ENCODE measurements at places on chromosomes 6 and 20.

- no peak for DNase-seq
These were observed 62.3 kb downstream of the ESR1 start for GRCh38 chr6:151869787-151870186.

- DNase-seq = no peak
These were observed 216.8 kb upstream of the SGK1 start for GRCh38 chr6:134534708-134535149.

DNA sequence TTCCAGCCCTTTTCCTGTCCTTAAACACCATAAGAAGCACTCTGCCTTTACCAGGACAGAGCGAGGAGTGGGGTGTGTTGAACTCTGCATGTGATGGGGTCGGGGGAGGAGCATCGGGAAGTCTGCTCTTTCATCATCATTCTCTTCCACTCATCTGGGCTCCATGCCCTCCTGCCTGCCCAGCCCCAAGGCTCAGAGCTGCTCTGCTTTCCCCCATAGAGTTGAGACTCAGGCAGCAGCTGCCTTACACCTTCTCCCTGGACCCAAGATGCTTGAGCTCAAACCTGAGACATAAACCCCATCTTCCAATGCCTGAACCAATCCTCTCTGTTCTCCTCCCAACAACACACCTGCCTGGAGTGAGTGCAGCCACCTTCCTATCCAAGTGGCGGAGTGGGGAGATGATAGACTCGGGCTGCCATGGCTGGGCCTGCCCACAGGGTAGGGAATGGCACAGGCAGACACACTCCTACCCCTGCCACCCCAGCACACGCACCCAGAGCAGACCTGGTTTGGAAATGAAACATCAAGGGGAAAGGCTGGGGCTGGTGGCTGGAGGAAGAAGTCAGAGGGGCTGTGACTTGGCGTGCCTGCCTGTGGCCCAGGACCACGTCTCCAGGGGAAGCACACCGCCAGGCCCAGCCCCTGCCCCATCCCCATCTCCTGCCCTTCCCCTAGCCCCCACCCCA, 28.4 kb downstream of the TFEB start:
- DNase-seq = no peak

GRCh38 chr6:35203152-35203670, 10.5 kb upstream of the SCUBE3 start:
- DNase-seq = no peak

DNA sequence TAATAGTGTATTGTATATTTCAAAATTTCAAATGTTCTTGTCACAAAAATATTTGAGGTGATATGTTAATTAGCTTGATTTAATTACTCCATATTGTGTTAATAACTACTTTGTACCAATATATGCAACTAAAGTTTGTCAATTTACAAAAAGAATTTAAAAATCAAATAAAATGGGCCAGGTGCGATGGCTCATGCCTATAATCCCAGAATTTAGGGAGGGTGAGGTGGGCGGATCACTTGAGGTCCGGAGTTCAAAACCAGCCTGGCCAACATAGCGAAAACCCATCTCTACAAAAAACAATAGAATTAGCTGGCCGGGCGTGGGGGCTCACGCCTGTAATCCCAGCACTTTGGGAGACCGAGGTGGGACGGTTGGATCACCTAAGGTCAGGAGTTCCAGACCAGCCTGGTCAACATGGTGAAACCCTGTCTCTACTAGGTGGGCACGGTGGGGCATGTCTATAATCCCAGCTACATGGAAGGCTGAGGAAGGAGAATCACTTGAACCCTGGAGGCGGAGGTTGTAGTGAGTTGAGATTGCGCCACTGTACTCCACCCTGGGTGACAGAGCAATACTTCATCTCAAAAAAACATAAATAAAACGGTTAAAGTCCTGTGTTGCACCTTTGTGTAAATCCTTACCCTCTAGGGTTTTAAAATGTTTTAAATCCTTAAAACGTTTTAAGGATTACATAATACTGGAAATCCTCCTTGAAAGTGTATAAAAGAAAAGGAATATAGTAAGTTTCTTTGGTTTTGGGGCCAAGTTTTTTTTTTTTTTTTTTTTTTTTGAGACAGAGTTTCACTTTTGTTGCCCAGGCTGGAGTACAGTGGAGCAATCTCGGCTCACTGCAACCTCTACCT, 4.0 kb downstream of the HSPA1B start:
- DNase-seq = no peak

GRCh38 chr6:147173675-147174308, 30.4 kb upstream of the STXBP5 start:
- DNase-seq = no peak

- no peak for DNase-seq
These were observed 40.3 kb downstream of the CDH4 start for GRCh38 chr20:61292391-61292790.

DNA sequence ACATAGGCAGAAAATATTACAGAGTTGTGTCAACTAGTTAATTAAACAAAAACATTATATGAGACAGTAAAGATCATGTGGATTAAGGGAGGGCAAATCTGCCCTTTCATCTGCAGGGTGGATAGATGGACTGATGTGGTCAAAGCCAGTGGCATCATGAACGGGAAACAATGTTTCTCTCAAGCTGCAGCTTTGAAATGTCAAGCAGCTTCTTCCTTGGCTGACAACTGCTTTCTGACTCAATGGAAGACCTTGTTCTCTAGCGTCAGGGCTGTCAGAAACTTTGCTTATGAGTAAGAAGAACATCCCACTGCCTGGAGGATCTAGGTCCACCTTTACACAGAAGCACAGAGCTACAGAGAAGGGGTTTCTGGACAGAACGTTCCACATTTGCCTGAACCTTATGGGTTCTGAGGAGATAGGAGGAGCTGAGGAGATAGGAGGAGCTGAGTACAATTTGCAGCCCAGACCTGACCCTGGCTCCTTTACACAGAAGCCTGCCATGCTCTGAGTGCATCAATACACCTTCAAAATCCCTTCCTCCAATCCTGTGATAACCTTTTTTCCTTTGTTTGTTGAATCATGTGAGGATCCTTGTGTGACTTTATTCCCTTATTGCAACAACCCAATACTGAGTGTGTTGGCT, 6.1 kb downstream of the CST5 start:
- DNase-seq = no peak

- no peak for DNase-seq
These were observed 23.1 kb upstream of the MAS1L start for GRCh38 chr6:29510746-29511300.

DNA sequence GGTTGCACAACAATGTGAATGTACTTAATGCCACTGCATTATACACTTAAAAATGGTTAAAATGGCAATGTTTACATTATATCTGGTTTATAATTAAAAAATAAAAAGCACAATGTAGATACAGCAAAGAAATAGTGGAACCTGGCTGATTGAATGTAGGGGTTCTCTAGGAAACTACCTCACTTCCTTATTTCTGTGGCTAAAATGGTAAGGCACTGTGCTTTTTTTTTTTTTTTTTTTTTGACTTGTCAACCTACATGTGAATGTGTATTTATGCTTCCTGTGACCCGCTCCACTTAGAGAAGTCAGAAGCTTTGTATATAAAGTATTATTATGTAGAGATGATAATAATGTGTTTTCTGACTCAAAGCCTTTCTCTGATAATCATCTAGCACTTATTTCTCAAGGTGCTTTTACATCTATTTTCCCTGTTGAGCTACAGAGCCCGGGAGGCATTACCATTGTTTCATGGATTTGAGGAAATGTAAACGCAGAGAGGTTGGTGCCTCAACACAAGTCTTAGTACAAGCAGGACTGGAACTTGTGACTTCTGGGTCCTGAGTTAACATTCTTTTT, 55.0 kb downstream of the SOX4 start:
- DNase-seq = no peak

- DNase-seq = no peak
These were observed 576.4 kb downstream of the HDGFL1 start for GRCh38 chr6:23145781-23146180.

GRCh38 chr6:113997116-113997515, 26.2 kb upstream of the HDAC2 start:
- no peak for DNase-seq

DNA sequence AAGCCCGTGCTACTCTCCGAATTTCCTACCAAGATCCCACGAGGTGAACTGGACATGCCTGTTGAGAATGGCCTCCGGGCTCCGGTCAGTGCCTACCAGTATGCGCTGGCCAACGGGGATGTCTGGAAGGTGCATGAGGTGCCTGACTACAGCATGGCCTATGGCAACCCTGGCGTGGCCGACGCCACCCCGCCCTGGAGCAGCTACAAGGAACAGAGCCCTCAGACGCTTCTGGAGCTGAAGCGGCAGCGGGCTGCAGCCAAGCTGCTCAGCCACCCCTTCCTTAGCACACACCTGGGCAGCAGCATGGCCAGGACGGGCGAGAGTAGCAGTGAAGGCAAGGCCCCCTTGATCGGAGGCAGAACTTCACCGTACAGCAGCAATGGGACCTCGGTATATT, 8.0 kb upstream of the FAM83D start:
- DNase-seq = no peak

DNA sequence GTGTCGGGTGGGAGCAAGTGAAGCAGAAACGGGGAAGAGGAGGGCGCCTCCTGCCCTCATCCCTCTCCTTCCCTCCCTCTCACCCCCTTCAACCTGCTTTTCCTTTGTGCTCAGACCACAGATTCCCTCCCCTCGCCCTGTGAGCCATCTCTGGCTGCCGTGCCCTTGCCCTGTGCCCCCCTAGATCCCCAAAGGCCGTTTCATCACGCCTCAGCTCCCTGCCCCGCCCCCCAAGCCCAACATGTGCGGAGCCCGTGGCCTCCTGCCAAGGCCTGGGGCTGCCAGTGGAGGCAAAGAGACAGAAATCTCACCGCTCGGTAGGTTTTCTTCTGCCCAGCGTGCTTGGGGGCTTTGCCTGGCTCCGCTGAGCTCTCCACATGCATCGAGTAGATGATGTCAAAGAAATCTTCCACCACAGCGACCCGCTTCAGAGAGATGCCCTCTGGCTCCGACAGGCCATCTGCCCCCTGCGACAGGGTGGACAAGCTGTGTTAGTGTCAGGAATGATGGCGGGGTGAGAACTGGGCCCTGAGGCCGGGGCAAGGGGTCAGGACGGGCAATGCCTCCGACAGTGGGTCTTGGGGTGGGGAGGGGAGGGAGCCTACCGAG, 57.6 kb downstream of the NOL4L start:
- DNase-seq = no peak

- DNase-seq = no peak
These were observed 72.7 kb downstream of the SOX4 start for GRCh38 chr6:21666201-21666691.

GRCh38 chr20:59730722-59731121, 126.4 kb downstream of the PHACTR3 start:
- DNase-seq = no peak

DNA sequence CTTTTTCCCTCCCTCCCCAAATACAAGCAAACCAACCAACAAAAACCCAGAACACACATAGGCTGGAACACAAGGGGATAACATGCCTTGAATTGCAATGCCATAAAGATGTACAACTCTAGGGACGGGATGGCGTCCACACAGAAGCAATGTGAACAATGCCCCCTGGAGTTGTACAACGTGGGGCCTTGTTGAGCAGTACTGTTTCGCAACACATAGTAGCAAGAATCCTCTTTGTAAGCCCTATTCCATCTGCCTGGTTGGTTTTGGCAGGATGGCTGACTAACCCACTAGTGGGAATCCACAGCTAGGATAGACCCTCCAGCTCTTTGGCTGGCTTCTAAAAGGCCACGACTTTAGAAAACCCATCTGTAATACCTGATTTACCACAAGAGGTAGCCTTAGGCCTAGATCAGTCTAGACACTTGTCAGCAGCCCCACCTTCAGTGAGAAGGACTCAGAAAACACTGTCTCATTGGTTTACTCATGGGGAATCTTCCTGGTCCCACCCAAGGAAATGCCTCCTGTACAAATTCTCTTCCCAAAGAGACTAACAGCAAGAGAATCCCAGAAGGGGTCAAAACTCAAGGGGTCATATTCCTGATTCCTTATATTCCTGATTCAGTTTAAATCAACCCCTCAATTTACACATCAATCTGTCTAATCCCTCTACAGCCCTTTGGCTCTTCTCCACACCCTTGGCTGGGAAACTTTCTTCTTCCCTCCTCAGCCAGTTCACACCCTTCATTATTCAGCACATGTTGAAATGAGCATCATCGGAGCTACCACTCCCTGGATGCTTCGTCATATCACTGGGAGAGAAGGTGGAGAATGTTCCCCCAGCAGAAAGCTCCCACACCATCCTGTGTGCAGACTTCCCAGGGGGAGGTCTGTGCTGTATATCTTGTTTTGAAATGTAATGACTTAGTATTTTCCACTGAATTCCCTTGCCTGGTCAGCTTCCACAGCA, 622.4 kb upstream of the FLRT3 start:
- DNase-seq = no peak

GRCh38 chr6:135850882-135851281, 619 bp upstream of the PDE7B start:
- DNase-seq = no peak

GRCh38 chr20:17671565-17671964, 10.5 kb downstream of the RRBP1 start:
- no peak for DNase-seq

DNA sequence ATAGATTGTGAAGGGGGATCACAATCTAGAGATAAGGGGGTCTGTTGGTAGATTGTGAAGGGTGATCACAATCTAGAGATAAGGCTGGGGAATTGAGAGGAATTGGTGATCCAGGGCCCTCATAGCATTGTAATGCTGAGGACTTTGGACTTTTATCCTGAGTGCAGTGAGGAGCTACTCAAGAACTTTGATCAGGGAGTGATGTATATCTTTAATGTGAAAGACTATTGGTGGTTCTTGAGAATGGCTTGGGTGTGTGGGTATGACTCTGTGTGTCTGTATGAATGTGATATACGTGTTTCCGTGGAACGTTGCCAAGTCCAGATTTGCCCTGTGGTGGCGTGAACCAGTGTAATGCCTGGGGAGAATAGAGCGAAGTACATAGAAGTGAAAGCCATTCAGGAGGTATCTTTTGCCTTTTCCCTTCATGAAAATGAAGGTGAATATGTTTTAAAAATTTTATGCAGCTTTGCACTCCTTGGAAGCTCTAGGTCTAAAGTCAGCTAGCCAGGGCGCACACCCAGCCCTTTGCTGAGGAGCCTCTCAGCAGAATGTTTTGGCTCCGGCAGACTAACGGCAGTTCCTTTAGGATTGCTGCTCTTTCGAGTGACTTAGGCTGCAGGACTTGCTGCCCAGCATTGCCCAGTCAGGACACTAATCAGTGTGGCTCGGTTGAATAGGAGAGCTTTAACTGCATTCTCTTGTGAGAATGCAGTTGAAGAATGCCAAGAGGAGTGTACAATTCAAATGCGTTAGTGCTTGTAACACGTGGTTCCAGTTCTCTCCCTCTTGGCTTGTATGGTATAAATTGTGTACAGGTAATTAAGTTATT, 3.5 kb downstream of the ZFAND3 start:
- DNase-seq = no peak

- no peak for DNase-seq
These were observed 4.1 kb upstream of the AIF1 start for GRCh38 chr6:31610968-31611367.

GRCh38 chr6:42693725-42694323, 28.6 kb downstream of the PRPH2 start:
- DNase-seq = no peak
